Dorsolateral prefrontal cortex (tissue), 122 donors: ENCODE measurements at places on chromosomes 11 and 22. TPM values are rescaled to one million over a fixed set of nuclear protein-coding genes. Genes with fewer than 3 reads are reported as not detected.

DNA sequence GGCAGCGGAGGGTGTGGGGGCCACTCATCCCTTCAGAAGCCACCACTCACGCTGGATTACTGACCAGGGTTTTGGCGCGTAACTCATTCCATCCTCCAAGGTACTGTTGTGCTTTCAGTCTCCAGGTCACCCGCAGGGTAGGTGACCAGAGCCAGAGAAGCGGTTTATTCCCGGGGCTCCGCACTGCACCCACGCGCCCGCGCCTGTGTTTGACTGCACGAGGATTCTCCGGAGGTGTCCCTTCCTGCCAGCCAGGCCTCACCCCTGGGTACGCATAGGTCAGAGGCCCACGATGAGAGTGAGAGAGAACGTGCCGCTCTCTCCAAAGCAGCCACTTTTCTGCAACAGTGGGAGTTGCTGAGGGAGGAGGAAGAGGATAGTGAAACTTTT lies 55.5 kb downstream of the TRAF6 start:
- DNase-seq, result no peak

DNA sequence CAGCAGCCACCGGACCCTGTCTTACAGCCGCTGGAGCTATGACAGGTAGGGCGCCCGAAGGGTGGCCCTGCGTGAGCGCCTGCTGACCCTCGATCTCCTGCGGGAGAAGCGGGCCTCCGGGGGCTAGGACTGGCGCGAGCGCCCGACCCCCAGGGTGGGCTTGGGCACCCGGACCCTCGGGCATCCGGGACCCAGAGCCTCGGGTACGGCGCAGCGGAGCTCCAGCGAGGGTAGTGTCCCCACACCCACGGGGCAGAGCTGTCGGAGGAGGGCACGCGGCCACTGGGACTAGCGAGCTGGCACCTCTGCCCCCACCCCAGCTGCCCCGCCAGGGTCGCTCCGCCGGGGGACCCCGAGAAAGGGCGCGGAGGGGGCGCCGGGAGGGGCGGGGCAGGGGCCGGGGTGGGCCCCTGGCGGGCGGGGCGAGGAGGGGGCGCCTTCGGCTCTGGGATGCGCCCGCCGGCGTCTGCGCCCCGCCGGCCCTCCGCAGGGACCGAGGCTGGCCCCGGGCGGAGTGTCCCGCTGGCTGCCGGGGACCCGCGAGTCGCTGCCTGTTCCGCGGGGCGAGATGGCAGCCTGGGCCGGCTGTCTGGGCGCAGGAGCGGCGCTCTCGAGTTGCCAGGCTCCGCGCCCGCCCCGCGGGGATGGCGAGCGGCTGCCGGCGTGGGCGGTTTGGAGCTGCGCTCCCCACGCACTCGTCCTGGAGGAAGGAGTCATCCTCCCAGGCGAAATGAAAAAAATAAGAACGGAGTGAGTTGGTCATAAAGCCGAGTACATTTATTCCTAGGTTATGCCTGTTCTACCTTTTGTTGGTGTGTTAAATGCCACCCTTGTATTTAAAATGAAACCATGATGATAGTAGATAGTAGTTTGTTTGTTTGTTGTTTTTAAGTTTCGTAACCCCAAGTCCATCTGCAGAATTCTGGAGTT lies 32.4 kb downstream of the EIF3F start:
- DNase-seq, result no peak

GRCh38 chr11:6388748-6389147 lies 1.5 kb upstream of the SMPD1 start:
- no peak for DNase-seq

GRCh38 chr22:18000441-18001039 lies 23.8 kb downstream of the MICAL3 start:
- DNase-seq, result no peak

DNA sequence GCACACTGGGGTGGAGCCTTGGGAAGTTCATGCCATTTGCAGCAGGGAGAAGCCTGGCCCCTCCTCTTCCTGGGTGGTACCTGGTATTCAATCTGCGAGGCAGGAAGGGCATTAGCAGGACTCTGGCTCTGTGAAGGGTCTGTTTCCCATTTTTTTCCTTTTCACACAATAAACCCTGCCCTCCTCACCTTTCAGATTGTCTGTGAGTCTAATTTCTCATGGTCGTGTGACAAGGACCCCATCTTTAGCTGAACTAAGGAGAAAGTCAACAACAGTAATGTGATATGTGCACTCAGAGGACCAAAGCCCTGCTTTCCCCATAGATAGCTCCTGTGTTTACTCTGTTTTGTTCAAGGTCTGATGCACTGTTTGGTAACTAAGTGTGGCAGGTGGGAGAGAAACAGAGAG lies 26.6 kb upstream of the CASP4 start:
- DNase-seq, result no peak

GRCh38 chr22:40238425-40239344 lies 61.0 kb downstream of the TNRC6B start:
- no peak for DNase-seq

DNA sequence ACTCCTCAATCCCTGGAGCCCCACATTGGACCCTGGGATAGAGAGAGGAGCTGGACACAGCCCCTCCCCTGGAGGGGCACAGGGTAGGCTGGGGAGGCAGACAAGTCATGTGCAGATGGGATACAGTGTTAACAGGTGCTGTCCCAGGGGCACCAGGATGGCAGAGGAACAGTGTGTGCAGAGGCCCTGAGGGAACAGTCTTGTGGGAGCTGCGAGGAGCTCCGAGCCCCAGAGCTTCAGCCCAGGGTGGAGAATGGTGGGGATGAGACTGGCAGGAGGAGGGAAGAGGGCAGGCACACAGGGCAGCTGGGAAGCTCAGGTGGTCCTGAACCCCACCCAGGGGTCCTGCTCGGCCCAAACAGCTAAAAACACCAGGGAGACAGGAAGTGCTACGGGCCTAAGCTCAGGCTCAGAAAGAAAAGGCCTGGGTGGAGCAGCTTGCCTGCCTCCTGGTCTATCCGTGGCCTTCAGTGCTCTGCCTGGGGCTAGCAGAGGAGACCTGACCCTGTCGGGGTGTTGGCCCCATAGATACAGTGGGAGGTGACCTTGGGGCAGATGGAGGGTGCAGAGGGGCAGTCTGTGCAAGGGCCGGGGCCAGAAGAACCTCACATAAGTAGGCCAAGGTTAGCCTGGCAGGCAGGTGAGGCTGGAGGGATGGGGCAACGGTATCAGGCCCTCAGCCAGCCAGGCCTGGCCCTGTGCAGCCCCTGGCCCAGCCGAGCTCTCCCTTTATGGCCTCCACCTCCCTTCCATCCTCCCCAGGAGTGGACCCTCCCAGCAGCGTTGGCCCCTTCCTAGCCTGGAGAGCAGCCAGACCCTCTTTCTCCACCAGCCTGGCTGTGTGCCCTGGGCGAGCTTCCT lies 15.4 kb downstream of the CAPN5 start:
- DNase-seq, result peak; percentile 4

The OVOL1 gene
- 0.25 TPM for total RNA-seq

The MGAT3 gene
- total RNA-seq, result 80.1 TPM

The RASSF10 gene
- 0.42 TPM for total RNA-seq

DNA sequence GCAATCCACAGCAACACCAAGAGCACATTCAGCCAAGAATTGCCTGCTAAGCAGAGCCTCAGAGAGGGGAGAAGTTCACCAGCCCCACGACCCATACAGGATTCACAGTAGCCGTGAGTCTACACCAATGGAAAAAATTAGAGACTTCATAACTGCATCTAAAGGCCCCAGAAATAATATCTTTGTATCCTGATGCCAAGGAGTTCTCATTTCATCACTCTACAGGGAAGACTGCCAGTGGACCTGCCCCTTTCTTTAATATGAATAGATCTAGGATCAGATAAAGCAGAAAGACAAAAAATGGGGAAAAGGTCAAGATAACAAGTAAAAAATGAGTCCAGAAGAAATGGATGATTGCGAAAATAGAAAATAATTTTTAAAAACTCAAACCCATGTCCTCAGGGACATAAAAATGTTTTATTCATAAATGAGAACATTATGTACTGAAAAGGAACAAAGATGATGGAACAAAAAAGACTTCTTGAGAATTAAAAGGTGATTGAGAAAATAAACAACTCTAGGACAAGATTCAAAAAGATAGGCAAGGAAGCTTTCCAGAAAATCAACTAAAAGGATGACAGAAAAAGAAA lies 9.5 kb downstream of the APOL3 start:
- DNase-seq, result no peak

The MMP13 gene
- total RNA-seq, result not detected

DNA sequence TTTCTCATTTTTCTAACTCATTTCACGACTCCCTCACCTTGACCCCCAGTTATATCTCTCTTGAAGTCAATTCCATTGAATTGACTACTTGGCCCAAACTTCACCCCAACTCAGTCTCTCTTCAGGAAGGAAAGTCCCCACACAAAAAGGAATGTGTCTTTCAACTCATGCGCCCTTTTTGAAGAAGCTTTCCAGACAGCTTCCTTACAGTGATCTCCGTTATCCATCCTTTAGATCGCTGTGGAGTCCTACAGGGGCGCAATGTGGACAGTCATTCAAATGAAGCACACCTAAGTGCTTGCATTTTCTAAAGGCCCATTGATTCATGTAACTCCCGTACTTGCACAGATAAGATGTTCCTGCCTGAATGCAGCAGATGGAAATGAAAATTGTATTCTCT lies 101.1 kb upstream of the VPREB1 start:
- DNase-seq, result no peak

- no peak for DNase-seq
Measured at GRCh38 chr22:29316141-29316828, 788 bp upstream of the RASL10A start.

DNA sequence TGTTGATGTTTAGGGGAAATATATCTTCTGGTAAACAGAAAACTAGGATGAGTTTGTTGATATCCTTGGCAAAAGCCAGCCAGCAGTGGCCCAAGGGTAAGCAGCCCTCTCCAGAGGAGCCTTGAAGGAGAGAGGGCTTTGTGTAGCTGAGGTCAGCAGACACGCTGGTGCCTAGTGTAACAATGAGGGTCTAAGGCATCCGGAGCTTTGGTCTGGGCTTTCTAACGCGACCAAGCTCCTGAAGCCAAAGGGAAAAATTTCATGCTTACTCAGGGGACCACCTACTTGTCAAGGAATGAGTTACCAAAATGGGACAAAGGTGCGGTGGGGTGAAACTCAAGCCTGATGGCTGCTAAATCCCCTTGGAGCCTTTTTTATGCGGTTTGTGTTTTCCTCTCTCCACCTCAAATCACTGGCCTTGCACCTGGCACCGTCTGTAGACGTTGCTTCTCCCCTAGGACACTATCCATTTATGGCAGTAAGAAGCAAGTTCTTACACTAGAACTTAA lies 134.9 kb downstream of the DBX1 start:
- DNase-seq, result no peak

The MS4A6E gene
- not detected for total RNA-seq

The PDGFD gene
- 2.3 TPM for total RNA-seq

The LPXN gene
- total RNA-seq, result 14.4 TPM

The MS4A3 gene
- total RNA-seq, result not detected

The OR10D3 gene
- not detected for total RNA-seq

The NRGN gene
- 1,212 TPM for total RNA-seq

GRCh38 chr11:32358729-32359128 lies 76.6 kb downstream of the WT1 start:
- DNase-seq, result no peak

GRCh38 chr11:72762641-72763304 lies 10.6 kb upstream of the ARAP1 start:
- DNase-seq, result no peak

GRCh38 chr11:35945137-35945518 lies 1.3 kb downstream of the LDLRAD3 start:
- no peak for DNase-seq

The MPZL3 gene
- total RNA-seq, result 0.73 TPM

The RNF169 gene
- 19.8 TPM for total RNA-seq

The CYP2D6 gene
- total RNA-seq, result 3.3 TPM

DNA sequence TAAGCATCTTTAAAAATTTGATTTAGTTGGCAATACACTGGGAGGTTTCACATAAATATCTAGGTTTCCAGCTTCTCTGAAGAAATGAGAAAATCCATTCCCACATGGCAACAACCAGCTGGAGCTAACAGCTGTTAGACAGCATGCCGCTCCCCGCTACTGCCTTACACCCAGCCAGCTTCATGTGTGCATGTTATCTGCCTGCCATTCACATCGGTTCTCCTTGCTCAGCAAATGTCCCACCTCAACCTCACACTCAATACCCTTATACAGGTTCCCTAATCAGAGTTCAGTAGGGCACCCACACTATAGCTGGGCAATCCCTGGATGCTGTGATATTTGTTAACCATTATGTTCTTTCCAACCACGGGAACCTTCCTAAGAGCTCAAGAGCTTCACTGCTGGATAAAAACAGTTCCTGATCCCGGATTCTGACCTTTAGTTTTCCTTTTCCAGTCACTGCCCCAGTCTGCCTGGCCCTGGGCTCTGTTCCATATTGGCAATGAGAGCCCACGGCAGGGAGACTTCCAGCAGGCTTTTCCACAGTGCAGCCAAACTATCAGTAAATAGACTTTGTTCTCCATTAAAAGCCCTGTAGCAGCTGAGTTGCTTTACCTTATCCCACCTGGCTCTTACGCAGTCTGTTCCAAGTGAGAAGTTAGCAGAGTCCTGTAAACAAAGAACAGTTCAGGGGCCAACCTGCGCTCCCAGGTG lies 8.6 kb downstream of the RPUSD4 start:
- no peak for DNase-seq

GRCh38 chr11:105203569-105204240 lies 64.1 kb upstream of the CARD18 start:
- no peak for DNase-seq
